Gastrocnemius medialis (tissue), 4 donors: ENCODE measurements at places on chromosomes 16 and 17.

DNA sequence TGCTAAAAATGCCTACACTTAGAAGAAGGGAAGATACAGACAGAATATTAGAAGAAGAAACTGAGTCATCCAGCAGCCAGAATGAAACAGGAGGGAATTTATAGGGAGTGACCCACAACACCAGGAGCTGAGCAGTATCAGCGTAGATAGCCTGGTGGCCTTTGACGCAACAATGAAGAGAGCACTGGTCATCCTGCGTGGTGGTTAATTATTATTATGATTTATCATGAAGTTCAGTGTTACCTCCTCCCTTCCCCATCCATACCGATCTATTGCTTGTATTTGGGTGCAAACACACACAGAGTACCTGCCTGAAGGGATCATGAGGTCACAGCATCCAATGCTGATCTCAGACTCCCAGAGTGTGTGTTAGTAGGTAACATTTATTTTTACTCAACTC, 38.5 kb downstream of the ERCC4 start:
- no peak for DNase-seq

DNA sequence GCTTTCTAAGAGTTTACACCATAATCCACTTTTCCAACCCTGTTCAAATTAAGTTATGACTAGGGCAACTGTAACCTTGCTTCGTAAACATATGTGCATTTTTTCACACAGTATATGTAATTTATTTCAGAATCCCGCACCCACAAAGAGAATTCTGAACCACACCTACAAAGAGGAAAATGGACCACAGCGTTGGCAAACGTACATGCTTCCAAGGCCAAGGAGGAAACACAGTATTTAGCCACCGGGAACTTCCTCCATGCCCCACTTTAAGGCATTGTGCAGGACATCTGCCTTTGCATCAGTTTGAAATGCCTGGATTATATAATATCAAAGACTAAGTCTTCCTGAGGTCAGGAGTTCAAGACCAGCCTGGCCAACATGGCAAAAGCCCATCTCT, 2.1 kb downstream of the SPATA22 start:
- DNase-seq, result no peak

DNA sequence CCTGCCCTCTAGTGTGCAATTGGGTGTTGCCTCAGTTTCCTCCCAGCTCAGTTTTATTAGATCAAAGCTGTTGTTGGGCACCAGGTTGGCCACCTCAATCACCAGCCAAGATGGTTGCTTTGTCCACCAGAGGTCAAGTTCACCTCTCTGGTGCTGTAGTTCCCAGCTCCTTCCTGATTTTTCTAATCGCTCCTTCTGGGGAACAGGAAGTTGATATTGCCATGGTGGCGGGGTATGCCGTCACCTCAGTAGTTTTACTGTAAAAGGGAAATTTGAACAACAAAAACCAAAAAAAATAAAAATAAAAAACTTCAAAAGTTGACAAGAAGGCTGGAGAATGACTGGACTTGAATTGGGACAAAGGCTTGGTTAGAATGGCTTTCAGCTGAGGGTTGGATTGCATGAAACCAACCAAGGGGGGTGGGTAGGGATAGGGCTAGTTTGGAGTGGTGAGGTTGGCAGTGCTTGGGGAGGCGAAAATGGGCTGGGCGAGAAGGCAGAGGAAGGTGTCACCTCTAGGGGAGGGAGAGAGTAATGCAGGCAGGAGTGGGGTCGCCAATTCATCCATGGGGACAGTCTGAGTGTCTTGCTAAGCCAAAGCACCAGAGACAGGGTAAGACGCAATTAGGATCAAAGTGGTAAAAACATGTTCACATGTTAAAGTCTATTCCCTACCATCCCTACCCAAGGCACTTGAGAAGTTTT, 6.2 kb downstream of the EFNB3 start:
- DNase-seq, result no peak

DNA sequence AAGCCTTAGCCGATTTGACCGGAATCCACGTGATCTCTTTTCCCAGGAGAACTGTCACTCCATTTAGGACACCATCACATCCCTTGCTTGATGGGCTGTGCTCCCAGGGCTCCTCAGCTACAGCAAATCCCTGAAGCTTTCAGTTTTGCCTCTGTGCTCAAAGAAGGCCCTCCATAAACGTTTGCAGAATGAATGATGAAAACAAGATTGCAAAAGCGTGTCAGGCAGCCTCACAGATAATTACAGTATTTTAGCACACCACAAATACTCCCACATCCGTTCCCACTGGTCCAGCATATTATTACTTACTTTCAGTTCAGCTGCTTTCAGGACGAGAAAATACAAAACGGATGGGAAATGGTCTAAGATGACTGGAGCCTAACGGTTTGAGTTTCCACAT, 84.6 kb downstream of the USP31 start:
- no peak for DNase-seq

DNA sequence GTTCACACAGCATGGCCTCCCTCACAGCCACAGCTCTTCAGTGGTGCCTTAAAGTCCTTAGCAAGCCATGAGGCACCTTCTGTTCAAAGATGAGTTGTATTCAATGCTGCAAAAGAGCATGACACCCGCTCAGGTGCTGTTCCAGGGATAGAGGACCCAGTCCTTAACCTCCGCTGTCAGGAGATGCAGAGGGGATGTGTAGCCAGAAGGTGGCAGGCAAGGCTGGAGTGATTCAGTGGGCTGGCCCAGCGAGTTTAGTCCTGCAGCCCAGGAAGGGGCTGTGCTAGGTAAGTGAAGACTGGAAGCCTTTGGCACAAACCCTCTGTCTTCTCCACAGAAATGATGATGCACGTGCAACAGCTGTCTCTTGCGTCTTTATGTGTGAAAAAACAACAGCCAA, 25.0 kb upstream of the ADAM11 start:
- no peak for DNase-seq

- DNase-seq, result no peak
Measured at GRCh38 chr16:86955136-86955855, 361.9 kb downstream of the C16orf95 start.

DNA sequence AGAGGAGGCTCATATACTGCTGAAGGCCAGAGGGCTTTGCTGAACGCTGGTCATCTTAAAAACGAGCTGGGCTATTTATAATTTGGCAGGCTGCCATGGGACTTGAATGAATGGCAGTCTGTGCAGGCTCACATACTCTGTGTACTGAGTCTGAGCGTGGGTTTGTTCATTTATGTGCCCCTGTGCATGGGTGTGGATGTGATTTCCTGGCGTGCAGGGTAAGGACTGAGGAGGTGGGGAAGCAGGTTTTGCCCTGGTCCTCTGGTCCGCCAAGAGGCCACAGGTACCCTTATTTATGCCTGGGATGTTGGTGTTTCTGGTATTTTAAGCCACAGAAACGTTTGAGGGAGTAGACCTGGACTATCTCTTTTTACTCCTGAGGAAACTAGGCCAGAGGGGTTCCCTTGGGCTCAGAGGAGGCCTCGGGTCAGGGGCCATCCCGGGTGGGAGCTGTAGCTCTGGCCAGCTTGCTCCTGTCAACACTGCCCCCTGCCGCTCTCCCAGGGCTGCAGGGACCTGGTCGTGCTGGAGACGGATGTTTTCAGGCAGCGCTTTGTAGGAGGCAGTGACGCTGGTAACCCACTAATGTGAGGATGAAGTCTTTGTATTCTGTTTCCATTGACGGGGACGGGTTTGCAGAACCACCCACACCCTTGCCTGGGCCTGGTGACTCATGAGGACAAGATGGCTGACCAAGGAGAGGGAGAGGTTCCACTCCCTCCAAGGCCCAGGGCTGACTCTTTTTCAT, 184.4 kb downstream of the MSI2 start:
- DNase-seq, result peak; percentile 58

- no peak for DNase-seq
Measured at GRCh38 chr17:67080804-67081203, 36.5 kb downstream of the CACNG1 start.

DNA sequence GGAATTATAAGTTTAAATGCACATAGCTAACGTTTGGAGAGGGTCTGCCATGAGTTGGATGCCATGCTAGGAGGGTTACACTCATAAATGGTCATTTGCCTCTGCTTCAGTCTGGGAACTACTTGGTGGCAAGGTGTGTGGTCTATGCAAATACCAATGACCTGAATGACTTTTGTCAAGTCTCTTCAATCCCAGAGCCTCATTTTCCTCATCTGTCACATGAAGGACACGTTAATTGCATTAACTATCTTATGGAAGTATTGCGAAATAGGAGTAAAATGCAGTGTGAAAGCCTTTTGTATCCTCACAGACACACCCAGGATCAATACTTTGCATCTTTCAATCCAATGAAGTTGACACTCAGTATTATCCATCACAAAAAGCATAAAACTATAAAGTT, 62.8 kb downstream of the CDK5R1 start:
- DNase-seq, result no peak

- no peak for DNase-seq
Measured at GRCh38 chr17:72254808-72255449, 134.1 kb downstream of the SOX9 start.

- DNase-seq, result no peak
Measured at GRCh38 chr16:66598111-66598510, 6.4 kb upstream of the CMTM3 start.

GRCh38 chr17:69704935-69705334, 290.4 kb downstream of the MAP2K6 start:
- DNase-seq, result no peak

DNA sequence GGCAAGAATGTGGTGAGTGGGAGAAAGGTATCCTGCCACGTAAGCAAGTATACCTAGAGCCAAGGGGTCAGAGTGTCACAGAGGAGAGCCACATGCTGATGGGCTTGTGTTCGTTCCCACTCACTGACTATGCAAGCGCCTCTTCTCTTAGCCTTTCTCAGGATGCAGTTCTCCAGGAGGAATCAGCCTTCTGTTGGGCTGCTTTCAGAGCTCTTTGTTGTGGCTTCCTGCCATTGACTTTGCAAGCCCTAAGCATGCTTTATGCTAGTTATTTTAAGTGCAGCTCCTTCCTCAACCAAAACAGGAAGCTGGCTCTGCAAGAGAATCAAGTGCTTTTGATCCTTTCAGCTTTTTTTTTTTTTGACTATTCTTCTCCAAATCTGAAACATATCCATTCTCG, 66.6 kb downstream of the SIAH1 start:
- DNase-seq, result no peak

- no peak for DNase-seq
Measured at GRCh38 chr17:41211845-41212466, 14.5 kb upstream of the KRTAP9-2 start.

GRCh38 chr16:28938721-28939120, 7.0 kb downstream of the CD19 start:
- DNase-seq, result no peak

DNA sequence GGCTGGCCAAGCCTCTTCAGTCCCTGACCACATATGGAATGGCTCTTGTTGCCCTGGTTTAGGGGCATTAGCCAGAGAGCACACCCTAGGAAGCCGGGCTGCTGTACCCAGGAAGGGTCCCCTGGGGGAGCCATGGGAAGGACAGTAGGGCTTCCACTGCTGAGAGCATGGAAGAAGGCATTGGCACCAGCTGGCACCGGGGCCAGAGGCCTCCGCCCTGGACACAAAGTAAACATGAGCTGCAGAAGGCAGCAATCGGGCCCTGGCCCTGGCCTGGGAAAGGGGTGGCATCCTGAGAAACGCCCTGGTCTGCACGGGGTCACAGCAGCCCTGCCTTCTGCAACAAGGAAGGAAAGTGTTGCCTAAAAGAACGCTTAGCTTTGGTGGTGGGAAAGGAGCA, 49.4 kb downstream of the VAC14 start:
- no peak for DNase-seq

- DNase-seq, result no peak
Measured at GRCh38 chr17:4987767-4988567, 492 bp upstream of the CAMTA2 start.

DNA sequence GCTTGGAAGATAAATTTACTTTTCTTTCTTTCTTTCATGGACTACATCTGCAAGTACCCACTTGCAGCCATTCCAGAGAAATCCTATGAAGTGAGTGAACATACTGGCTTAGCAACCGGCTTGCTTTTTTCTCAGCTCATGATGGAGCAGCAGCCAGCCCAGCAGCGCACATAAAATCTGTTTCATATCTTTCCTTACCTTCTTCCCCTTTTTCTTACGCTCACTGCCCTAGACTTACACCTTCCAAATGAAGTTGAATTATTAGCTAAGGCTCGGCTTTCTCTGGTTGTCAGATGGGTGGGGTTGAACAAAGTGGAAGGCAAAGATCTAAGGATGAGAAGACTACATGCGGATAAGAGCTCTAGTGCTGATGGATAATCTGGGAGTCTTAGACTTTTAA, 13.9 kb upstream of the ABCA8 start:
- no peak for DNase-seq

DNA sequence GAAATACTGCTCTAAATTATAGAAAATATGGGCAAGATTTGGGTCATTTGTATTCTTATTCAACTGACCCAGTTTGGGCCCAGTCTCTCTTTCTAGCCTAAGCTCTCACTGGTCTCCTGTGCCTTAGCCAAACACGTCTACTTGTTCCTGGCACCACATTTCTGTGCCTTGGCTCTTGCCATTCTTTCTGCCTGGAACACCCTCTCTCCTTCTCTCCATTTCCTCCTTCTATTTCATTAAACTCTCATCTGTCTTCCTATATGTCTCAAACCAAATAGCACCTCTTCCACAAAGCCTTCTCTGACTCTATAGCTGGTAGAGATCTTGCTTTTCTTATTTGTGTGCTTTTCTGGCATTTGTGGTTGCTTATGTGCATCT, 37.7 kb upstream of the NUFIP2 start:
- no peak for DNase-seq

GRCh38 chr17:31815212-31815730, 43.8 kb downstream of the COPRS start:
- no peak for DNase-seq

- DNase-seq, result no peak
Measured at GRCh38 chr16:86775511-86775921, 197.2 kb downstream of the FOXL1 start.

GRCh38 chr17:74750327-74751069, 2.1 kb downstream of the NHERF1 start:
- DNase-seq, result no peak

DNA sequence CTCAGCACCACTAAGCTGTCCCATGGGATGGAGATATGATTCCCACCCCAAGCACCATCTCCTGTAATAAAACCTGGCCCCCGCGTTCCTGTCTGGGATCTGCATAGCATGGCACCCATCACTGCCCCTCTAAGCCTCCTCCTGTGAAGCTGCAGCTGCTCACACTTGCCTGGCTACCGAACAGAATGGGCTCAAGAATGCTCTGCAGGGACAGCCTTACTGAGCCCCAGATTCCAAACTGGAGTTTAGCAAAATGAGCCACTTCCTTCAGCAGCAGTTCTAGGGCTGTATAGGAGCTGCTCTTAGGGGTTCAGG, 256.1 kb downstream of the CPPED1 start:
- no peak for DNase-seq

GRCh38 chr16:25030420-25031131, 15.4 kb upstream of the ARHGAP17 start:
- DNase-seq, result no peak

- peak; percentile 88 for DNase-seq
Measured at GRCh38 chr16:79770244-79771064, 169.9 kb upstream of the MAF start.

- DNase-seq, result no peak
Measured at GRCh38 chr16:11431915-11432465, 86.7 kb downstream of the RMI2 start.

GRCh38 chr17:29930409-29931010, 482 bp upstream of the SSH2 start:
- DNase-seq, result no peak
